ENCODE measurements at places on chromosomes 5 and 9.

DNA sequence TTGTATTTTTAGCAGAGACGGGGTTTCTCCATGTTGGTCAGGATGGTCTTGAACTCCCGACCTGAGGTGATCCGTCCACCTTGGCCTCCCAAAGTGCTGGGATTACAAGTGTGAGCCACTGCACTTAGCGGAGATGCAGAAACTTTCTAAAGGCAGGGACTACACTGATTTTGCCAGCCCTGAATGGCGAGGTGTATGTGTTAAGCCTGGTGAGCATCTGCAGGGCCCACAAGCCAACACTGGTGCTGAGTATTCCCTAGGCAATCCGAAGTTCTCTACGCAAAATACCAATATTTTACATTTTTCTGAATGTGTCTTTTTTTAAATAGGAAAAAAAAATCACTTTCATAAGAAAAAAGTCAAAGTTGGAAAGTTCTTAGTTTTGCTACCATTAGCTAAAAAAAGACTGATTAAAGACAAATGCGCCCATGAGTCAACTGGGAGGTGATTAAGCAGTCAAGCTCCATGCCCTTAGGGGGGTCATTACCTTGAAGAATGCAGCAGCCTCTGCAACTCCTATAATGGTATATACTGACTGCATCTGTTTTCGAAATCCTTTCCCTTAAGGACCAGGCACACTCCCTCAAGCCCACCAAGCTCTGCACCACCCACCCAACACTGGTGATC is 502.8 kb downstream of the BNC2 start:
- DNase-seq: peak; percentile 63

GRCh38 chr5:4113905-4114304 is 518.3 kb downstream of the IRX1 start:
- DNase-seq: no peak

- no peak for DNase-seq
These were observed 17.4 kb downstream of the AKNA start for GRCh38 chr9:114370251-114370967.

DNA sequence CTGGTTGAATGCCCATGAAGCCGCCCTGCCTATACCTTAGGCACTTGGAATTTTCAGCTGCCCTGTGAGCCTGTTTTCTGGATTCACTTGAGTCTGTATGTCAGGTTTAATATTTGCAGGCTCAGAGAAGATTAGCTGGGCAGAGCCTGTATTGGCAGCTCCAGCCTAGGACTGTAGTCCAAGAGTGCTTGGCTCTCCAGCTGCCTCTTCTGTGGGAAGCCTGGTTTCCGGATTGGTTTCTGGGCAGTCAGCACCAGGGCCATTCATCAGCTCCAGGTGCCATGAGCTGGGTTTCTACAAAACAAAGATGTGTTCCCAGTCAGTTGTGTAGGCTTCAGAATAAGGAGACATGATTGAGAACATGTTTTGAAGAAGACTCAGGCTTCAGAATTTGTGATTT is 90.1 kb downstream of the ARHGAP26 start:
- no peak for DNase-seq

GRCh38 chr5:127922603-127923002 is 161.0 kb upstream of the SLC12A2 start:
- no peak for DNase-seq

- peak; percentile 70 for DNase-seq
These were observed 4.4 kb downstream of the LRRC8A start for GRCh38 chr9:128886211-128886891.

GRCh38 chr5:151868451-151868850 is 56.2 kb downstream of the GLRA1 start:
- DNase-seq: no peak

DNA sequence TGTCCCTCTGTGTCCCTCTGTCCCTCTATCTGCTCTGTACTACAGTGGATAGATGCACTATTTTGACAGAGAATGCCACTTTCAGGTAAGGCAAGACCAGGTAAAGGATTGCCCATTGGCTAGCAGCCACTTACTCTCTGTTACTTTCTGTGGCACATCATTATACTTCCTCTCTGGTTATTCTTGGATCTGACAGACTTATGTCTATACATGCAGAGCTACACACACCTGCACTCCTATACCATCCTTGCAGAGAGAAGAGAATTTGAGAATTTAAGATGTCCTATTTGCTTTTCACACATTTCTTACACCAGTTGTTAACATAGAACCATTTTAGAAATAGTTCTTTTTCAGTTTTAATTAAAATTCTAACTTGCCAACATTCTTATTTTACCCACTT is 163.7 kb upstream of the SLC12A2 start:
- DNase-seq: no peak

DNA sequence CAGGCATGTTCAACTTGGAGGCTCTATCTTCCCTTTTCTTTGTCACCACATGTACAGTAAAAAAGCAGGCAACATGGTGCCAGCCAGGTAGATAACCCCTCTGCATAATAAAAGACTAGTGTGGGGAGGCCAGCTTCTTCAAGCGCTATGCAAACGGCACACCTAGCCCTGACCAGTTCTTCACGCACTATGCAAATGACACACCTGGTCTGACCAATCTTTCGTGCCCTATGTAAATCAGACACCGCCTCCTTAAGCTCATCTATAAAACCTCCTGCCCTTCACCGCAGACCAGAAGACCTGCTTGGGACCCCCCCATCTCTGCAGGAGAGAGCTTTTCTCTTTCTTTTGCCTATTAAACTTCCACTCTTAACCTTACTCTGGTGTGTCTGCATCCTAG is 28.1 kb upstream of the UGCG start:
- no peak for DNase-seq

DNA sequence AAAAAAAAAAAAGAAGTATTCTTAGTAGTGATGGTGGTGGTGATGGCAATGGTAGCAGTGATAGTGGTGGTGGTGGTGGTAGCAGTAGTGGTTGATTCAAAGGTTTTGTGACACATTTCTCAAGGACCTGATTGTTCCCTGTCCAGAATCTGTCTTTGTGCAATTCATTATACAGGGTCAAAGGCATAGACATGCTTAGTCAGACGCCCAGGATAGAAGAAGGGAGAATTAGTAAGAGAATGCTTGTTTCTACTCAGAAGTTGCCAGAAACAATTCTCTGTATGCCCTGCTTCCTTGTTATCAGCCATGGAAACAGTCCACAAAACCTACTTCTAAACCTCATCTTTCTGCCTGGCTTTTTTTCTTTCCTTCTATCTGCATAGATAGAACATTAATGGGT is 89.4 kb downstream of the SLC44A1 start:
- peak; percentile 65 for DNase-seq

DNA sequence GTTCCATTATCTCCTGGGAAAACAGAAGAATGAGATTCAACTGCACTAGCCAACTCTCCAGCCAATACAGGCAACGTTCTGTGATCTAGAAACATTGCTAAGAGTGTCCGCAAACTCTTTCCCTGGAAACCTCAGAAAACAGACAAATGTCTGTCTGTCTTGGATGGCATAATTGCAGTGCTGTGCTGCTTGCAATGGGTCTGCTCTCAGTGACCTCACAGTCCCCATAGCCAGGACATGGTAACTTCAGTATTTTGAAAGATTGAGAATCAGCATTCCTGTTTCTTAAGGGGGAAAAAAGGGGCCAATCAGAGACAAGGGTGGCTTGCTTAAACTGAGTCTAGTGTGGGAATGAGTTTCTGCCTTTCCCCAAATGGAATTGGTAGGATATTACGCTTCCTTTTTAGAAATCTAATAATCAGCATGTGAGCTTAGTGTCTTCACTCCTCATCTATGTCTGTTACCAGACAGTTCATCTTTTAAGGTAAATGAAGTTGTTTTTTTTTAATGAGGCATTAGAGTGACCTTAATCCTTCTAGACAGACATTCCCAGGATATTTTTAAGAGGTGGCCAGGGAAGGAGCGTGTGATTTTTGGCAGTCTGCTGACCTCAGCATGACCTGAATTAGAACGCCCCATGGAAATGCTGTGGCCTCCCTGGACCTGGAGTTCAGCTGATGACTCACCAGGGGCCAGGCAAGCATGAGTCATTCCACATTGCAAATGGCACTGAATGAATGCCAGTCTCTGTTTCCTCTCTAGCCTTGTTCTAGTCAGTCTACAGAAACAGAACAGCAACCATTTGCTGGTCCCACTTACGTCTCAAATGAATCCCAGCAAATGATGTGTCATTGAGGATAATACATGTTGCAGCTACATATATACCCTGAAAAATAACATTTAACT is 210.2 kb upstream of the ACTBL2 start:
- peak; percentile 94 for DNase-seq

GRCh38 chr5:121325930-121326329 is 525.8 kb upstream of the FTMT start:
- no peak for DNase-seq

GRCh38 chr9:81266086-81266485 is 423.3 kb downstream of the TLE1 start:
- DNase-seq: peak; percentile 36

DNA sequence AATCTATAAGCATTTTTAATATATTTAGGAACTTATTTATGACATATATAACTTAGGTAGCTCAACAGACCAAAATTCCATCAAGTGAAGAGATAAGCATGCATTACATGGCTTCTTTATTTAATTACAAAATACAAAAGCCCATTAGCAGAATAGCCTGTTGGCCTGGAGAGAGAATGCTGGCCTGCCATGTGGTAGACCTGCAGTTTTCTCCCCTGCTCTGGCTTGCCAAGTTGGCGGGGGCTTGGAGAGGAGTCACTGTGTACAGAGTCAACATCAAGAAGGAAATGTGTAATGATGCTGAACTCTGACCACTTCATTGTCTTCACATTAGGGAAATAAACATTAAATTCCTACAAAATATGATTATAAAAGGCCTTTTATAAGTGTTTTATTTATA is 69.8 kb upstream of the CNTLN start:
- DNase-seq: peak; percentile 51

GRCh38 chr5:107011605-107012004 is 659.1 kb downstream of the EFNA5 start:
- peak; percentile 2 for DNase-seq

Data from cardiac fibroblast (primary cell).